ENCODE measurements at places on chromosomes 7 and 10.

DNA sequence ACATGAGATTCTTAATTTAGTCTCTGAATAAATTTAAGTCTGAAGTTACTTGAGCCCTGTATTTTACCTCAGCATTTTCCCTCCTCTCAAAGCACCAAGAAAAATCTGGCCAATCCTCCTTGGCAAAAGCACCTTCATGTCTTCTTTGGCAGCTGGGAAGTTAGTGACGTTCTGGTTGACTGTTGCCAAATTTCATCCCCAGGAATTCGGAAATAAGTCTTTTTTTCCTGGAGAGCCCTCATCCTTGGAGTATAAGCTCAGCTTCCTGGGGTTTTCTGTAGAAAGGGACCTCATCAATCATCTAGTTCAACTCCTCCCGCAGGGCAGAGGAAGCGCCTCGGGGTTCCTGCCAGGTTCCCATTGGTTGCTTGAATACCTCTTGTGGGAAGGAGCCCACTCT, 377.6 kb downstream of the PHTF2 start:
- no peak for DNase-seq

DNA sequence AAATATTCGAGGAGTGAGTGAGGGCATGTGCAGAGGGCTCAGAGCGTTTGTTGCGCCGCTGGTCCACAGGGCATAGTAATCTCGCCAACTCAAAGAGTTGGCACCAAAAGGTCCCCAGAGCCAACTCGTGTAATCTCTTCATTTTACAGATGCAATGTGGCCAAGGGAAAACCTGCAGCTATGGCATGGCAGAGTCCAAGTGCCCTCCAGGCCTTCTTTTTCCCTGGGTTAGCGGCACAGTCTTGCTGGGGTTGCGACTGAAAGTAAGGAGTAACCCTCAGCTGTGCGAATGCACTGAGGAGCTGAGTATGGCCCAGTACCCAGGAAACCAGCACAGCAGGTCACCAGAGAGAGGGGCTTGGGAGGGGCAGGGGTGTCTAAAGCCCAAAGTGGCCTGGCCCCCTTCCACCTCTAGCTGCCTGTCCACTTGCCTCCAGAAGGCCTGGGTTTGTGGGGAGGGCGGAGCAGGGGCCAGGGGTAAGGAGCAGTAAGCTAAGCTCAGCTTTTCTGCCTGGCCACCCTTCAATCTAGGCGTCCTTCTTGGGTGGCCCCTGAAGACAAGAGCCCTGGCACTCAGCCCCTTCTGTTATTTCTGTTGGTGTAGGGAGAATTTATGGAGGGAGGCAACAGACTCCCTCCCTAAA, 3.3 kb upstream of the GAD2 start:
- no peak for DNase-seq

DNA sequence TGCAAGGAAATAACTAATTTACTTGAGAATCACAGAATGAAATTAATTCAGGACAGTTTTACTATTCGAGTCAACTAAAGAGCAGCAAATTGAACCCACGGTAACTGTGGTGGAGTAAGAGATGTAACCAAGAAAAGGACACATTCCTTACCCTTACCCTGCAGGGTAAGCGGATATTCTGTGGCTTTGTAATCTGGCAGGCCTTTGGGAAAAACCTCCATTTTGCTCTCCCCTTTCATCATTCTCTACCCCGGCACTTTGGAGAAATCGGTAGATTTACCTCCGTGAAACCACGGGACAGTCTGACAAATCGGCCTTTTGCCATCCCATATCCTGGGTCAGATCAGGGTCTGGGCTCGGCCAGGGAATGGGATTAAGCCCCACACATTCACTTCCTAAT, 18.4 kb downstream of the RCC1L start:
- no peak for DNase-seq

GRCh38 chr7:36390199-36391090, 783 bp downstream of the ANLN start:
- DNase-seq, result peak; percentile 79

GRCh38 chr10:43607199-43607573, 948 bp downstream of the ZNF485 start:
- no peak for DNase-seq

GRCh38 chr7:29883462-29884398, 77.4 kb downstream of the WIPF3 start:
- no peak for DNase-seq

DNA sequence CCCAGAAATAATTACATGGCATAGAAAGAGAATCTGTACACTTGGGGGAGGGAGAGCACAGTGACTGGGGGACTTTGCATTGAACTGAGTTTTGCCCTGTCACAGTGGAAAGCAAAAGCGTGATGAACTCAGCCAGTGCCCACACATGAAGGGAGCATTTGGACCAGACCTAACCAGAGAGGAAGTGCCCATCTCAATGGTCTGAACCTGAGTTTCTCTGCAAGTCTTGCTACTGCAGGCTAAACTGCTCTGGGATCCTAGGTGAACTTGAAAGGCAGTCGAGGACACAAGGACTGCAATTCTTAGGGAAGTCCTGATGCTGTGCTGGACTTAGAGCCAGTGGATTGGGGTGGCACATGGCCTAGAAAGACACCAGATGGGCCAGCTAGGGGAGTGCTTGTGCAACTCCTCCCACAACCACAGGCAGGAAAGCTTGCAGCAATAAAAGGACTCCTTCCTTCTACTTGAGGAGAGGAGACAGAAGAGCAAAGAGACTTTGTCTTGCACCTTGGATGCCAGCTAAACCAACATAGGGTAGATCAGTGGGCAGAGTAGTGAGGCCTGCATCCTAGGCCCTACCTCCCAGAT, 259.0 kb downstream of the GRM8 start:
- DNase-seq, result no peak

DNA sequence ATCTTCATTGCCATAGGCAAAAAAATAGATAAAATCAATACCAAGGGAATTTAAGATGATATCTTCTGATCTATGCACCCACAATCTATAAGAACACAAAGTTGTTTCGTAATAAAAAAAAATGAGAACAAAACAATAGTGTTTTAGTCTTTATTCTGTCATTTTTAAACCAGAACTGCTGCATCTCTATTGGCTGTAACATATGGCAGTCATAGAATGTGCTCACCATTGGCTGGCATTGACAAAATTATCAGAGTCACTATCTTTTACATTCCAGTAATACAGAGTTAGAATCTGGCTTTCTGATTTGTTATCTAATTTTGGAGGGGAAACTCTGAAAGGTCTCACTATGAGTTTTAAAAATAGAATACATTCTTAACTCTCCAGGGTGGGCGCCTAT, 138.6 kb upstream of the CCDC6 start:
- no peak for DNase-seq

GRCh38 chr7:75856536-75856935, 22.3 kb upstream of the RHBDD2 start:
- DNase-seq, result no peak

DNA sequence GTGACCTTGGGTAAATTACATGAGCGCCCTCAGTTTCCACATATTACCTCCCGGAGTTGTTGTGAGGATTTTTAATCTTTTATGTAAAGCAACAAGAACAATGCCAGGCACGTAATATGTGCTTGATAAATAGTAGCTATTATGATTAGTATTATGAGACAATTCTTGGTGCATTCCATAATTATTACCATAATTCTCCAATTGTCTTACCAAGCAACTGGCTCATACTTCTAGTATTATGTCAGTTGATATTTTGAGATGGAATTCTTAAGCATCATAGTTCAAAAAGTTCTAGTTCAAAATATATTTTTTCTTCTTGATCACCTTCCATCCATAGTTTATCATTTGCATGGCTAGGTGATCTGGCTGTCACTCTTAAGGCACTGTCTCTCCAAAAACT, 259.0 kb downstream of the BBS9 start:
- DNase-seq, result no peak

DNA sequence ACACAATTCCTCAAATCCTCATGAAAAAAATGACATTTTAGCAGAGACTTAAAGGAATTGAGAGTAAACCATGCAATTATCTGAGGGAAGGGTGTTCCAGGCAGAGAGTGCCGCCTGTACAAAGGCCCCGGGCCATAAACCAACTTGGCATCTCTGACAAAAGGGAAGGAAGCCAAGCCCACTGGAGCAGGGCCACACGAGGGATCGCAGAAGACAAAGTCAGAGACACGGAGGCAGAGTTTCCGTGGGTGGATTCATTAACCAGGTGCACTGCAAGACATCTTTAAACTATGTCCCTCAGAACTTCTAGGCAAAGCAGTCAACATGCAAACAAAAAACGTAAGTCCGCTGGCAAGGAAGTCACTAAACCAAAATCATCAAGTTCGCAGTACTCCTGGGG, 92.0 kb downstream of the SFMBT2 start:
- DNase-seq, result no peak

DNA sequence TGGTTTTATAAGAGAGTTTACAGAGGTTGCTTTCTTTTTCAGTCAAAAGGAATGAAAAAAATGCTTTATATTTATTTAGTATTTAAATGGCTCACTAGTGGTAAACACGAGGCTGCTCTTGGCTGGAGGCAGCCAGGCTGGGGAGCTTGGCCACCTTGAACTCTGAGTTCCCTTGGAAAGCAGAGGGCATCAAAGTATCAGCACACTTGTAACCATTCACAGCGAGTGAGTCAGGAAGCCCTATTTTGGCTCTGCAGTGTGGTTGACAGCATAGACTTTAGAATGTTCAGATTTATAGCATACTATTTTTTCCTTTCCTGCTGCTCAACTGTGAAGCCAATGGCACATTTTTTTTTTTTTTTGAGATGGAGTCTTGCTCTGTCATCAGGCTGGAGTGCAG, 51.6 kb downstream of the CYCS start:
- DNase-seq, result no peak

DNA sequence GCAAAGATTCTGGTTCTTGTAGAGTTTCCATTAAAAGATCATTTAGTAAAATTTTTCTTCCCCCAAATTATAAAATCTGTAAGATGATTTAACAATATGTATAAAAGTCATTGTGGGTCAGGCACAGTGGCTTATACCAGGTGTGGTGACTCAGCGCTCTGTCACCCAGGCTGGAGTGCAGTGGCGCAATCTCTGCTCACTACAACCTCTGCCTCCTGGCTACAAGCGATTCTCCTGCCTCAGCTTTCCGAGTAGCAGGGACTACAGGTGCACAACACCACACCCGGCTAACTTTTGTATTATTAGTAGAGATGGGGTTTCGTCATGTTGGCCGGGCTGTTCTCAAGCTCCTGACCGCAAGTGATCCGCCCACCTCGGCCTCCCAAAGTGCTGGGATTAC, 68.0 kb downstream of the SEPTIN14 start:
- DNase-seq, result no peak

- DNase-seq, result no peak
Observed at GRCh38 chr7:128855559-128855958, 7.1 kb upstream of the ATP6V1F start.

GRCh38 chr10:128943111-128943510, 523.9 kb upstream of the MGMT start:
- DNase-seq, result no peak

DNA sequence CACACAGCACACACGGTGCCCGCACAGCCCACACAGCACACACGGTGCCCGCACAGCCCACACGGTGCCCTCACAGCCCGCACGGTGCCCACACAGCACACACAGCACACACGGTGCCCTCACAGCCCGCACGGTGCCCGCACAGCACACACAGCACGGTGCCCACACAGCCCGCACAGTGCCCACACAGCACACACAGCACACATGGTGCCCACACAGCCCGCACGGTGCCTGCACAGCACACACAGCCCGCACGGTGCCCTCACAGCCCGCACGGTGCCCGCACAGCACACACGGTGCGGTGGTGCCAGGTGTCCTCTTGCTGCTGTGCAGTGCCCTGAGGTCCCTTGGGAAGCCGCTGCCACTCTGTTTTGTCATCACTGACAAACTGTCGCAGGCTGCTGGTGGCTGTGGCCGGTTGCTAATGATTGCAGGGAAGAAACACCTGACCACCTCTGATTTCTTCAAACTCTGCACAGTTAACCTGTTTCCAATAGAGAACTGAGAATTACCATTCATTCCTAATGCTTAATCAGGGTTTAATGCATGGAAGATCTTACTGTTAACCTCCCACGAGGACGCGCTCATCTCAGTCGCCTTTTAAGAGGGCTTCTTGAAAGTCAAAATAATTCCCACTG, 66.9 kb downstream of the GLRX3 start:
- DNase-seq, result no peak

- no peak for DNase-seq
Observed at GRCh38 chr7:50615519-50616080, 50.4 kb upstream of the DDC start.

DNA sequence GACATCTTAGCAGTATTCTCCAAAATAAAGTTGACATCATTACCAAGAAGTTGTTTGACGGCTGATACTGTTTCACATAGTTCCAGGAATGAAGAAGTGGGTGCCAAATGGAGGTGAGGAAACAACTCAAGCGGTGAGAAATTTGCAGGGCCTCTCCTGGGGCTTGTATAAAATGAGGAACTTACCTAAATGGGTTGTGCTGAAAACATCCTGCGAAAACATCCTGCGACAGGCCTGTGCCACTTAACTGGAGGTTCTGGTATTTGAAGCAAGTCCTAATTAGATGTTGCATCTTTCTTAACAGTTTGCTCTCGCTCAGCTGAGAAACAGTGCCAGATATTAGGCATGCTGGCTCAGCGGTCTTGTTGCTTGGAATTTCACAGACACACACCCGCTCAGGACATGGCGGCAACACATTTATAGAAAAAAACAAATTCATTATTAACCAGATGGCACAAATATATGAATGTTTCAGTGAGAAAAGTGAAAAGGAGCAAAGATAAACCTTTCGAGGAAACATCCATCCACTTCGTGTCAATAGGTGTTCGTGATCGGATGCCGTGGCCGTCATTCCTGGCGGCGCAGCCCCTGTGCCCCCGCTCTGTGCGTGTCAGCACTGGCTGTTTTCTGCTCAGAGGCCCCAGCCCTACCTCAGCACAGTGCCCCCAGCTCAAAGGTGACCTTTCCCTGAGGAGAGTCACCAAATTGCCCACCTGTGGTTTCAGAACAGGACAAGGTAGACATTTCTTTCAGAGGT, 48.1 kb downstream of the CDC123 start:
- DNase-seq, result no peak

- DNase-seq, result no peak
Observed at GRCh38 chr10:79981450-79982361, 32.8 kb upstream of the SFTPD start.

DNA sequence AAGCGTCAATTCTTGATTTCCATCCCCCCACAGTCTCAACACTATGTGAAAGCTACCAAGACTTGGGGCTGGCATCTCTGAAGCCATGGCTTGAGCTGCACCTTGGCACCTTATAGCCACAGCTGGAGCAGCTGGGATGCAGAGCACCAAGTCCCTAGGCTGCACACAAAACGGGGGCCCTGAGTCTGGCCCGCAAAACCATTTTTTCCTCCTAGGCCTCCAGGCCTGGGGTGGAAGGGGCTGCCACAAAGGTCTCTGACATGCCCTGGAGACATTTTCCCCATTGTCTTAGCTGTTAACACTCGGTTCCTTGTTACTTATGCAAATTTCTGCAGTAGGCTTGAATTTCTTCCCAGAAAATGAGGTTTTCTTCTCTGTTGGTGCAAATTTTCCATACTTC, 89.8 kb upstream of the GNAI1 start:
- DNase-seq, result no peak

- DNase-seq, result no peak
Observed at GRCh38 chr7:2880874-2881533, 36.9 kb upstream of the GNA12 start.

DNA sequence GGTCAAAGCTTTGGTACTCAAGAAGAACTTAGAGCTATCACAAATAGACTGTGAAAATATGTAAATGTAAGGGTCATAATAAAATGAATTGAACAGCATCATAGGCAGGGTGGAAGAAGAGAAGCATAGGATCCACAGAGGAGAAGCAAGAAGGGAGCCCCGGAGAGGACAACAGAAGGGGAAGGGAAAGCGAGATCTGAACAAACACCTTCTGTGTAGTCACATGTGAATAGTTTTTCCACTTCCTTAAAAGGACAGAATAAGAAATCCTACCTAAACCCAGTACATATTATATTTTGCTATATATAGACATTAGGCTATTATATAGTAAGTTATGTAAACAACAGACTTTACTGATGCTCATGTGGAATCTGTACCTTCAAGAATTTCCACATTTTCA, 160.2 kb downstream of the DKK1 start:
- no peak for DNase-seq

Measured in suprapubic skin (tissue), 4 donors.